H1 (cell line): ENCODE measurements at places on chromosomes 16 and 17. TPM values are rescaled to one million over a fixed set of nuclear protein-coding genes. Genes with fewer than 3 reads are reported as not detected.

ITGAX gene
- total RNA-seq = not detected in 2 replicates

HAS3 gene
- total RNA-seq = 64.4 and 69.6 TPM in 2 replicates

GRCh38 chr17:8861495-8862181 lies 5.8 kb downstream of the PIK3R6 start:
- H3K27ac ChIP-seq = no peak overlapping the region
- no peaks in the 10 kb centered on the region for H3K36me3 ChIP-seq
- no peak overlapping the region for H3K4me3 ChIP-seq
- H3K4me1 ChIP-seq = no peaks in the 10 kb centered on the region; the same call in 1 of the 2 replicates
- no peak for DNase-seq

- H3K27me3 ChIP-seq = no peaks in the 10 kb centered on the region
- DNase-seq = no peak
- H3K36me3 ChIP-seq = no peaks in the 10 kb centered on the region
- no peak overlapping the region for H3K4me3 ChIP-seq
- no peak overlapping the region for H3K27ac ChIP-seq
- peaks cover 3% of the 10 kb centered on the region for H3K4me1 ChIP-seq
Measured at GRCh38 chr17:16419929-16420271, 4.5 kb downstream of the TRPV2 start.
